Activated naive CD4-positive, alpha-beta T cell treated with anti-CD3 and anti-CD28 coated beads, Interleukin-2, amount 50 U/mL, for 16 hours (primary cell): ENCODE measurements at places on chromosomes 3 and 15.

DNA sequence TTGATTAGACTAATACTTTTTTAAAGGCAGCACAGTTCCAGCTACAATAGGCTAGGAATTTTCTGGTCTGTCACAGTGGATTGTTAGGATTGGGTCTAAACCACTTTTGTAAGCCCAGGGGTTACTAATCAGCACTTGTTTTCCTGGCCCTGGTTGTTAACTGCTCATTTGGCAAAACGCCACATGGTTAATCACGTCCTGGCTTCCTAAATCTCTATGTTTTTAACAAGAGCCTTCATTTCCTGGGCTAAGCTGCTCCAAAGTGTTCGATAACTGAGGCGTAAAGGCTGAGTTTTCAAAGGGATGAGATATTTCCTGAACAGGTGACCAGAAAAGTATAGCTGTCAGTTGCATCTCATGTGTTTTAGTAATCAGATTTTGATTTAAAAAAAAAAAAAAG, 38.9 kb upstream of the CLRN1 start:
- no peak for DNase-seq

- peak; percentile 47 for DNase-seq
Observed at GRCh38 chr3:50256978-50257890, 11.7 kb upstream of the SEMA3B start.

GRCh38 chr3:40299721-40300335, 9.7 kb upstream of the EIF1B start:
- no peak for DNase-seq

DNA sequence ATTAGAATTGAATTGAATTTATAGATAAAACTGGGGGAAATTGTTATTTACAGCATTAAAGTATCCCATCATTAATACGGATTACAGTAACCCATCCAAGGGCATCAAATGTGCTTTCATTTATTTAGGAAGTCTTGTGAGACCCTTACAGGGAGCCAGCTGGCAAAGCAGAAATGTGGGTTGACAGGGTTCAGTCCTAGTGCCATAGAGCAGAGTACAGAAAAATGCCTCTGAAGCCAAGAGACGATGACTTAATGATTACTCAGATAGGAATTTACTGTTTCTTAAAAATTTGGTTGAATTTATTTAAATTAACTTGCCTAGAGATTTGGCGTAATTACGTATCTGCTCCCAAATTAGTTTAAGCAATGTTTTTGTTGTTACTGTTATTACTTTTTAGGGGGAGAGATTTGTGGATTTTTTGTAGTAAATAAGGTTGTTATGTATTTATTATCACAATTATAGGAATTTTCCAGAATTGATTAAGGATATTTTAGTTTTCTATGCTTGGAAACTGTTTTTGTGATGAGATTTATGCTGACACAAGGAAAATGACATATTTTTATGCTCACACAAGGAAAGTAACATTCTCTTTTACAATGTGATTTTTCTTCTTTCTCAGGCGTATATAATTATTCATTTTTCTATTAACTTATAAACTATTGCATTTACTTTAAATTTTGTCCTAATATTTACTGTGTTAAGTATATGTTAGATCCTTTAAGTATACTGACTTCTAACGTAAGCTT, 152.0 kb downstream of the EPHA6 start:
- no peak for DNase-seq

- no peak for DNase-seq
Observed at GRCh38 chr3:171113716-171114115, 87.2 kb upstream of the SLC2A2 start.

- no peak for DNase-seq
Observed at GRCh38 chr3:136353461-136353860, 103.3 kb downstream of the PCCB start.

DNA sequence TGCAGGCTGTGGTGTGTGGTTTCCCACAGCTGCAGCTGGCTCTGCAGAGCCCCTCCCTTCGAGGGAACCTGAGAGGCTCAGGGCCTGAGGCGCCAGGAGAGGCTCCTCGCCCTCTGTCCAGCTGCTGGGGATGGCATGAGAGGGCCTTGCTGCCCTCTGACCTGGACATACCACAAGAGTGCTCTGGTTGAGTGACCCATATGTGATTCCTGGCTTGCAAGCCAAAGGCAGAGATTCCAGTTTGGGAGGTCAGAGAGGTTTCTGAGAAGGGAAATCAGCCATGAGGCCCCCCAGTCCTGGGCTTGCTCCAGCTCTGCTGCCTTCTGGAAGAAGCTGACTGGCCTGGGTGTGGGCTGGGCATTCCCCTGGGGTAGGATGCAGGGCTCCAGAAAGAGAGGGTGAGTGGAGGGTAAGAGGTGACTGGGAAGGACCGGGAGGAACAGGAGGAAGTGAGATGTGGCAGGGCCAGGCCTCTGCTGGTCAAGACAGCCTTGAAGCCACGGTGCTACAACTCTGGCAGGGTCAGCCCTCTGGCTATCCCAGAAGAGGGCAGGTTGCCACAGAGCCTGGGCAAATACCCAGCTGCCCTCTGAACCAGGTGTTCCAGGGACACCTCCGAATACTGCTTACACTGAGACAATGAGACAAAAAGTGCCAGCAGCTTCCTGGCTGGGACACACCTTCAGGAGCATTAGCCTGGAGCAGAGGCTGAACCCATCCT, 16.0 kb upstream of the SRP14 start:
- DNase-seq = no peak

GRCh38 chr15:91243826-91244225, 143.8 kb downstream of the SV2B start:
- DNase-seq = no peak

- no peak for DNase-seq
Observed at GRCh38 chr15:99749386-99749785, 16.1 kb upstream of the LYSMD4 start.

GRCh38 chr3:196192524-196193051, 18.6 kb downstream of the ZDHHC19 start:
- DNase-seq = no peak

DNA sequence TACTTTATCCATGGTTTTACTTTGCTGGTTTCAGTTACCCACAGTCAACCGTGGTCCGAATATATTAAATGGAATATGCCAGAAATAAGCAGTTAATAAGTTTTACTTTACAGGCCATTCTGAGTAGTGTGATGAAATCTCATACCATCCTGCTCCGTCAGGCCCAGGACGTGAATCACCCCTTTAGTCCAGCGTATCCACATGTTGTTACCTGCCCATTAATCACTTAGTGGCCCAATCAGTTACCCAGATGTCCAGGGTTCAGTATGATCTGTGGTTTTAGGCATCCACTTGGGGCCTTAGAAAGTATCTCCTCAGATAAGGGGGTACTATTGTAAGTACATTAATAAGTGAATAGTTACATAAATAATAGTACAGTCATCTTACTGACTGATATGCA, 88.0 kb downstream of the TTBK2 start:
- DNase-seq = no peak

GRCh38 chr3:112005091-112005672, 6.5 kb downstream of the TAGLN3 start:
- DNase-seq = no peak

DNA sequence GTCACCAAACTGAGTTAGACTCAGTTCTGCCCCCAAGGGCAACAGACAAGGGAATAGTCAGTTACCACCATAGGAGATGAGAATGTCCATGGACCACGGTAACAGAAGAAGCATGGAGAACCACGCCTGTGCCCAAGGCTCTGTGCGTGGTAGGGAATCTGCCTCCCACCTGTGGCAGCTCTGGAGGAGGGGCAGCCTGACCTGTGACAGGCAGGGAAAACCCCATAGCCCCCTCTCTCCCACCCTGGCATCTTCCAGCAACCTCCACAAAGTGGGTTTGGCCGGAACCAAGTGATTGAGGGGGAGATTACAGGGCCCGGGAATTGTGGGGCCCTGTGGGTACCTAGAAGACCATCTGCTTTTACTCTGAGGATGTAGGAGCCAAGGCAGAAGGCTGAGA, 14.3 kb upstream of the LTF start:
- DNase-seq = no peak

DNA sequence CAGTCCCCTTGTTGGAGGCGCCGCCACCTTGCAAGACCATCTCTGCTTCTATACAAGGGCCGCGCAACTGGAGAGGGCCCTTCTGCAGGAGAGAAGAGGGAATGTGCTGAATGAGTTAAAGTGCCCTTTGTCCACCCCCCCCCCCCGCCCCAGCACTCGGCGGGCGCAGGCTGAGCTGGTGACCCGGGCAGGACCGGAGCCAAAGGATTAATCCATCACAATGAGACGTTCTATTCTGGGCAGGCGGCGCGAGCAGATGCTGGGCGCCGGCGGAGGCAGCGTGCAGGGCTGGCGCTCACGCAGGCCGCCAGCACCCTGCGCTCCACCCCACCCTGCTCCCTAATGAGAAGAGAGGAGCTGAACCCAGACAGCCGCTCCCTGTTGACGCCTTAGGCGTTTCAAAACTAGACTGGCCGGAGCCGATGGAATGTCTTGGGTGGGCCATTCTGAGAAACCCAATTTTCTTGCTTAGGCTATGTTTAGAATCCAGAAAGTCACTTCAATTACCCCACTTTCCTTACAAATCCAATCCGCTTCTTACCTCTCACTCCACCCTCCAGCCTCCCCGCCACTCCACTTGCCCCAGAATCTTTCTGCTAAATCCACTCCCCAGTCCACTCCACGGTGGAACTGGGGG, 32.9 kb downstream of the GJD2 start:
- DNase-seq = no peak

DNA sequence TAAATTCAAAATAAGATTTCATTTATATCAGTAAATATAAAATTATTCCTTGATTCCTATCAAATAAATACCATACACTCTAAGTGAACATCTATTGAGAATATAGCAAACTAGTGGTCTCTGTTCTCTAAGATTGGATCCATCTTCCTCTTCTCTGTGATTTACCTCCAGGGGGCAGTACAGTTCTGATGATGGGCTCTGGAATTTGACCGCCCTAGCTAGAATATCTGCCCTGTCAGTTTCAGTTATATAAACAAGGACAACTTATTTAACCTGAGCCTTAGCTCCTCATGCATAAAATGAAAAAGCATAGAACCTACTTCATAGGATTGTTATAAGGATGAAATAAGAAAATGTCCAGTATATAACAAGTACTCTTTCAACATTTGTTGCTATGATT, 171.1 kb upstream of the CCDC54 start:
- no peak for DNase-seq

DNA sequence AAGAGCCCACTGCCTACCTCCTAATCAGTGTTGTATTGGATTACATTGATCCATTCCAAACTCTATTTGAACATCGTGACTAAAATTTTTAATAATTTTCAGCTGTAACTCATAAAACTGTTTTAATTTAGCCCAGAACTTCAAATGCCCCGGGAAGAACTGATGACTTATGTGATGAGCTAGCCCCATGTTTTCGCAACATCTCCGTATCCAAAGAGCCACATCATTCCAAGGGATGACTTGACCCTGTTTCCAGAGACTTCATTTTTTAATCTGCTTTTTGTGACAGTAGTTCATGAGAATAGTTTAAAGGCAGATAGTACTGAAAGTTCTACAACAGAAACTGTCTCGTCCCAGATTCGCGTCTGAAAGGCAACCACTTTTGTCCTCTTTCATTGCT, 97.4 kb downstream of the STAC start:
- DNase-seq = no peak

- no peak for DNase-seq
Observed at GRCh38 chr15:42159381-42160015, 3.1 kb upstream of the PLA2G4F start.

- DNase-seq = no peak
Observed at GRCh38 chr3:151264605-151265004, 13.7 kb downstream of the P2RY14 start.

GRCh38 chr3:55888282-55888885, 401.3 kb upstream of the WNT5A start:
- DNase-seq = no peak

- no peak for DNase-seq
Observed at GRCh38 chr3:172217877-172218276, 178.5 kb downstream of the FNDC3B start.

GRCh38 chr3:156632601-156633000, 41.8 kb upstream of the TIPARP start:
- no peak for DNase-seq

DNA sequence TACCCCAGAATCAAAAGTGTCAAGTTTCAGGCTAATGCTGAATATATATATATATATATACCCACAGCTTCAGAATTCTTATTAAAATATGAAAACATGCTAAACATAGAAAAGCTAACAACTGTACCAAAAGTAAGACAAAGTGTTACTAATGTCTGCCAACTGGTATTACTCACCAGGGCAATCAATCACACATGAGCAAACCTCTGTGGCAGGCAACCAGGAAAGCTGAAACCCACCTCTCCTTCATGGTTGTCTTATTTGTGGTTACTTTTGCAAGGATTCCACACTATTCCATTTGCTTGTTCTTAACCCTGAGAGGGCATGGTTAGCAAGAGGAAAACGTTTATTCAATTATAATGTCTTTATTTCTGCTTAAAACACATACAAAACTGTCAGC, 512.3 kb upstream of the MDFIC2 start:
- DNase-seq = no peak

GRCh38 chr3:93969443-93969842, 4.3 kb downstream of the PROS1 start:
- DNase-seq = no peak

GRCh38 chr3:57118254-57118653, 46.9 kb downstream of the IL17RD start:
- DNase-seq = no peak

GRCh38 chr15:65174509-65174908, 10.6 kb downstream of the CLPX start:
- no peak for DNase-seq

DNA sequence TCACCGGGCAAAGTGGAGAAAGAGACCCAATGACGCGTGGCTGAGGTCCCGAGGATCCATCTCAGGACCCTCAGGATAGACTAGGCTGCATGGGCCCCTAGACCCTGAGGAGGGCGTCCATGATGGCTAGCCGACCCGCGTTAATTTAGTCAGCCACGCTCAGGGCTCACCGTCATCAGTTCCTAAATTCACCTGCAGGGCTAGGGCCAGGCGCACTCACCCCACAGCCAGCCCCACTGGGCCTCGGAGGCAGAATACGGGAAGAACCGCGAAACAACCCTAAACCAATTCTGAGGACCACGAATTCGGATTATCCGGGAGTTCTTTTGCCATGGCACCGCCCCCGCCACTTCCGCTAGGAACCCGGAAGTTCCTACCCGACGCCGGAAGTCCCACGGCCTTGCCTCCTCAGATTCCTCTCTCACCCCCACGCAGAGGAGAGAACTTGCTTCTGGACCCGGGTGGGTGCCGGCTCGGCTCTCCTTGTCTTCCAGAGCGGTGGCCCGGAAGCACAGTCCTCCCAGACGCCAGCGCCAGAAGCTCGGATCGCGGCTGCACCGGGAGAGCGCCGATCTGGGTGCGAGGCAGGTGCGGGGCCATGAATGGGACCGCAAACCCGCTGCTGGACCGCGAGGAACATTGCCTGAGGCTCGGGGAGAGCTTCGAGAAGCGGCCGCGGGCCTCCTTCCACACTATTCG, at the start of the genes EAF1 and METTL6:
Gene EAF1 (plus strand): TSS at position 417 of the 699 bp plus-strand sequence. CDS start 182 bp downstream, at position 599.
Gene METTL6 (minus strand): TSS at position 363 of the 699 bp plus-strand sequence. CDS start 1,033 bp downstream, outside the sequence.
- DNase-seq = peak; percentile 89
